CD8-positive, alpha-beta memory T cell (primary cell): ENCODE measurements at places on chromosomes 7 and 10. TPM values are rescaled to one million over a fixed set of nuclear protein-coding genes. Genes with fewer than 3 reads are reported as not detected.

DNA sequence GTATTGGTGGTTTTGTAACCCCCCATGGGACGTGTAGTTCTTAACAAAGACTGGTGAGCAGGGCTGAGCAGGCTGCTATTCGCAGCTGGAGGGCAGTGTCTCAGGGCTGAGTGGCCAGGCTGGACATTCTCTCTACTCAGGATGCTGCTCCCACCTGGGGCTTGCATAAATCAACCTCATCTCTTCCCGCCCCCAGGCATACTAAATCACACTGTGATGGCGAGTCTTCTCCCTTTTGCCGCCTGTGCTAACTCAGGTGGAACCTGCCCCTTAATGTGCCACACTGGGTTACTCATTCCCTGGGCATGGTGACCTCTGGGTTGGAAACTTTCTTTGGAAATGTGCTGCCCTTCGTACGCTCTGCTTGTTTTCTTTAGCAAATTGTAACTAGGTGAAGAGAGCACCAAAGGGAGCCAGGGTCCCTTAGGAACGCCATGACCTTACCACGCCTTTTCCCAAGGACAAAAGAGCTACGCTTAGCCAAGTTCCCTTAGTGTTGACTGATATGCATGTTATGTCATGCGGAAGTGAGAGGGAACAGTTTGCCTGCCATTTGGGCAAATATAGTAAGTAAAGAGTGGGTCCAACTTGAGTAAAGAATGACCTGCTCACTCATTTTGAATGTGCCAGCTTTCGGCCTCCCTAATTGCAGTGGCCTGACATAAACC is 40.4 kb upstream of the COBL start:
- no peaks in the 10 kb centered on the region for H3K4me1 ChIP-seq
- no peak for DNase-seq
- H3K27me3 ChIP-seq = no peaks in the 10 kb centered on the region
- no peak overlapping the region for H3K27ac ChIP-seq

The FXYD4 gene
- total RNA-seq = not detected

The ATRNL1 gene
- total RNA-seq = not detected

DNA sequence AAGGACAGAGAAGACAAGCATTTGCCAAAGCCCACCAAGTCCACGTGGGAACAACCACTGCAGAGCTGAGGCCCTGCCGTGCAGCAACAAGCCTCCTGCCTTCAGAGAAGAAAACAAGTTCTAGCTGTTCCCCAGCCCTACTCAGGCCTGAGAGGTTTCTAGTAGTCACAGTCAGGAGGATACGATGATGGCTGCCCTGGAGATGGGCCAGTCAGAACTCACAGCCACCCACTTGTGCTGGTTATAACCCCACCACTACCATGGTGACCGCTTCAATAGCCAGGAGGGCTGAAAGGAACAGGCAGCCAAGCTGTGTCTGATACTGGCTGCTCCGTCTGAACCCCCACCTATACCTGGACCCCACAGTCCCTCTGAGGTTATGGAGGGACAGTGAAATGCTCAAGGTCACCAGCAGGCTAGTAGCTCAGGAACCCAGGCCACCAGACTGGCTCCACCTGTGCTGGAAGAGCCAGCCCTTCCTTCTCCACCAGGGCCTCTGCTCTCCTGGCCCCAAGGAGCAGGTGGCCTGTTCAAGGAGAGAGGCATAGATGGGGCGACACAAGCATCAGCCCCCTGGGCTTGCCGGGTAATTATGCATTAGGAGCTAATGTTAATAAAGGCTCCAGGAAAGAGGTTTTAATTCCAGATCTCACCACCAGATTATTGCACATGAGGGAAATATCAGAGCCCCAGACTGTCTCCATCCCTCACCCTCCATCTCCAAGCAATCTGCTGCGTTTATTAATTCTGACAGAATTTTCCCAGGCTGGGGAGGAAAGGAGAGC is 125.8 kb upstream of the PCBD1 start:
- no peaks in the 10 kb centered on the region for H3K4me1 ChIP-seq
- no peak overlapping the region for H3K4me3 ChIP-seq
- H3K27me3 ChIP-seq = no peaks in the 10 kb centered on the region
- H3K36me3 ChIP-seq = no peaks in the 10 kb centered on the region

GRCh38 chr10:14873090-14873760 is 5.4 kb upstream of the SUV39H2 start:
- H3K27me3 ChIP-seq = no peaks in the 10 kb centered on the region
- H3K4me1 ChIP-seq = peaks cover 12% of the 10 kb centered on the region
- H3K4me3 ChIP-seq = no peak overlapping the region
- DNase-seq = no peak

DNA sequence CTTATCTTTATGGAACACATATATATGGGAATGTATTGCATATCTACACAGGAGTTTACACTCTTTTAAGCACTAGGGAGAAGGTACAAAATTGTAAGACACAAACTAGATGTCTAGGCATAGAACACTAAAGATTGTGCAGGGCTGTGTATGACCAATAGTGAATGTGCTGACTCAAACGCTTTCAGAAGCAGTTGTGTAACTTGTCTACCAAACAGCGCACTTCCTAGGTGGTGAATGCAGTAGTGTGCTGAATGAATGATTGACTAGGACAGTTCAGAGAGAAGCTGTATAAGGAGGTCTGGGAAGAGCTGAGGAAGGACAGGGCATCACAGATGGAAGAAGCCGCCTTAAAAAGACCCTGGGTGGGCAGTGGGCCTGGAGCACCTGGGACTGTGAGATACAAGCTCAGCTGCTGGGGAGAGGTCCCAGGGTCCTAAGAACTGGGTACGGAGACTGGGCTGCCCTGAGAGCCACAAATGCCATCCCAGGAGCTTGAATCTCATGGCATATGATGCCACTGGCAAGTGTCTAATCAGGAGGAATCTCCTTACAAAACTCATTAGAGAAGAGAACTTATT is 14.2 kb downstream of the CLRN3 start:
- no peaks in the 10 kb centered on the region for H3K36me3 ChIP-seq
- H3K4me3 ChIP-seq = no peak overlapping the region
- no peaks in the 10 kb centered on the region for H3K27me3 ChIP-seq
- no peak for DNase-seq
- H3K4me1 ChIP-seq = no peaks in the 10 kb centered on the region
- no peak overlapping the region for H3K27ac ChIP-seq

GRCh38 chr10:103276896-103277712 is at the start of gene INA:
Gene INA, plus strand, starts transcription at chr10:103277138. Its CDS starts 74 bp downstream, at chr10:103277212.
- no peak for DNase-seq
- peaks cover 19% of the 10 kb centered on the region for H3K27me3 ChIP-seq
- H3K27ac ChIP-seq = no peak within 1 kb of the TSS
- H3K36me3 ChIP-seq = no peaks in the 10 kb centered on the region
- no peaks in the 10 kb centered on the region for H3K4me1 ChIP-seq

GRCh38 chr7:70719125-70719524 is 412.8 kb upstream of the GALNT17 start:
- no peak overlapping the region for H3K4me3 ChIP-seq
- no peak overlapping the region for H3K27ac ChIP-seq
- no peaks in the 10 kb centered on the region for H3K4me1 ChIP-seq
- no peak for DNase-seq
- no peaks in the 10 kb centered on the region for H3K27me3 ChIP-seq
- H3K36me3 ChIP-seq = no peaks in the 10 kb centered on the region

The LRRC17 gene
- not detected for total RNA-seq

- H3K4me1 ChIP-seq = no peaks in the 10 kb centered on the region
- H3K27me3 ChIP-seq = no peaks in the 10 kb centered on the region
- H3K36me3 ChIP-seq = no peaks in the 10 kb centered on the region
- no peak for DNase-seq
- H3K4me3 ChIP-seq = no peak overlapping the region
- no peak overlapping the region for H3K27ac ChIP-seq
Measured at GRCh38 chr10:24256619-24257107, 47.7 kb downstream of the KIAA1217 start.

The FAM25A gene
- not detected for total RNA-seq

DNA sequence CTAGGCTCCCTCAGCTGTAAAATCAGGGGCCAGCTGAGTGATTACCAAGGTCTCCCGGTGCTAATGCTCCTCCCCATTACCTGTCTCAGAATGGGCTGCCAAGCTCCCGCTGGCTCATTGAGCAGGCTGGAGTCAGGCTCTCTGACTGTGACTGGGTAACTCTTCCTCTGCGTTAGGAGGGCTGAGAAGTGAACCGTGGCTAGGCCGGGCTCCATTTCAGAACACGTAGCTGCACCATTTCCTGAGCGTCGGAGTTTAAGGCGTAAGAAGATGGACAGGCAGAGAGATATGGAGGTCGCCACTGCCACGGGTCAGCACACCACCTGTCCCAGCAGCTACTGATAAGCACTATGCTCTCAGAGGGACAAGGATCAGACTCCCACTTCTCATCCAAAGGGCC is 250.3 kb downstream of the TCERG1L start:
- no peaks in the 10 kb centered on the region for H3K4me1 ChIP-seq
- DNase-seq = no peak
- H3K36me3 ChIP-seq = no peaks in the 10 kb centered on the region
- no peak overlapping the region for H3K27ac ChIP-seq
- H3K27me3 ChIP-seq = no peaks in the 10 kb centered on the region
- H3K4me3 ChIP-seq = no peak overlapping the region

- no peaks in the 10 kb centered on the region for H3K27me3 ChIP-seq
- H3K4me1 ChIP-seq = no peaks in the 10 kb centered on the region
- H3K36me3 ChIP-seq = no peaks in the 10 kb centered on the region
- no peak overlapping the region for H3K27ac ChIP-seq
- H3K4me3 ChIP-seq = no peak overlapping the region
- no peak for DNase-seq
Measured at GRCh38 chr10:91528080-91528479, 104.8 kb downstream of the PPP1R3C start.

- no peak overlapping the region for H3K27ac ChIP-seq
- no peak overlapping the region for H3K4me3 ChIP-seq
- H3K27me3 ChIP-seq = no peaks in the 10 kb centered on the region
- no peaks in the 10 kb centered on the region for H3K4me1 ChIP-seq
- H3K36me3 ChIP-seq = no peaks in the 10 kb centered on the region
- no peak for DNase-seq
Measured at GRCh38 chr10:48215486-48216203, 58.9 kb downstream of the FRMPD2 start.

The CPN1 gene
- not detected for total RNA-seq

The LARP4B gene
- 128 TPM for total RNA-seq

- H3K36me3 ChIP-seq = no peaks in the 10 kb centered on the region
- DNase-seq = no peak
- no peak within 1 kb of the TSS for H3K27ac ChIP-seq
- no peaks in the 10 kb centered on the region for H3K27me3 ChIP-seq
Measured at GRCh38 chr7:135748770-135749169, at the start of gene FAM180A. Gene FAM180A, minus strand, starts transcription at chr7:135748813. Its CDS starts 233 bp downstream, at chr7:135748580.

GRCh38 chr10:126945351-126946030 is 40.3 kb downstream of the DOCK1 start:
- no peak overlapping the region for H3K4me3 ChIP-seq
- no peaks in the 10 kb centered on the region for H3K27me3 ChIP-seq
- no peaks in the 10 kb centered on the region for H3K4me1 ChIP-seq
- H3K27ac ChIP-seq = no peak overlapping the region
- DNase-seq = no peak

GRCh38 chr7:18590744-18591340 is 95.3 kb downstream of the HDAC9 start:
- H3K36me3 ChIP-seq = no peaks in the 10 kb centered on the region
- no peak overlapping the region for H3K4me3 ChIP-seq
- no peak overlapping the region for H3K27ac ChIP-seq
- no peaks in the 10 kb centered on the region for H3K4me1 ChIP-seq
- H3K27me3 ChIP-seq = no peaks in the 10 kb centered on the region

DNA sequence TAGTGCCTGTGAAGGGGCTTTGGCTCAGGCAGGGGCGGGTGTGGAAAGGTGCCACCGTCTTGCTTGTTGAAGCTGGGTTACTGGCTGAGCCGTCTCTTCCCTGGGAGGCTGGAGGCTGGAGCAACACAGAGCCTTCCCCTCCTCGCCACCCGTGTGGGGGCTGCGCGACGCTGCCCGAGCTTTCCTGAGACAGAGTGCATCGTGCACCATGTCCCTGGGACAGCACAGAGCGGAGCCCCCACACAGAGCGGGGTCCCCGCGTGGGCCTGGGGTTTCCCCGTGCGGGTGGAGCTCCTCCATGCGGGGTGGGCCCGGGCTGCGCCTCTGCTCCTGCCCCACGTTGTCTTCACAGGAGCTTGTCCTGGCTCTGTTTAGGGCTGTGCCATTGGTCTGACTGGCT is 69.9 kb downstream of the INPP5A start:
- H3K4me1 ChIP-seq = peaks cover 6% of the 10 kb centered on the region
- H3K27ac ChIP-seq = no peak overlapping the region
- H3K36me3 ChIP-seq = no peaks in the 10 kb centered on the region

- DNase-seq = no peak
- H3K4me1 ChIP-seq = no peaks in the 10 kb centered on the region
- no peak overlapping the region for H3K4me3 ChIP-seq
Measured at GRCh38 chr7:117319181-117319580, 3.7 kb downstream of the WNT2 start.

The KCNIP2 gene
- total RNA-seq = 1.0 TPM

The EEPD1 gene
- 0.66 TPM for total RNA-seq

GRCh38 chr7:120060281-120060680 is 212.7 kb upstream of the KCND2 start:
- no peaks in the 10 kb centered on the region for H3K4me1 ChIP-seq
- H3K36me3 ChIP-seq = no peaks in the 10 kb centered on the region
- H3K27me3 ChIP-seq = no peaks in the 10 kb centered on the region
- no peak for DNase-seq
- no peak overlapping the region for H3K27ac ChIP-seq

DNA sequence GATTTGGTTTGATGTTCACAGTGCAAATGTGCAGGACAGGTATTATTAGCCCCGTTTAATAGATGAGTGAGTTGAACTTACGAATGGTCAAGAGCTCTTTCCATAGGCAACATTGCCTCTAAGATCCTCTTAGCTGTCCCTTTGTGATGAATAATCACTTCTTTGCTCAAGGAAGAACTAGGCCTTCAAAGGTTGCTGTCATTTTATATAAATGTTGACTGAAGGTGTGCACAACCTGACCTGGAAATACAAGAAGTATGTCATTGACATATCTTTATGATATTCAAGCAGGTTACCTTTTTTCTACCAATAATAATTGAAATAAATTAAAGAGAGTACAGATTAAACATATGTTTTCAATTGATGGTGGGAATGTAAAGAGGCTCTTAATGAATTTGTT is 48.5 kb upstream of the GLCCI1 start:
- no peak overlapping the region for H3K27ac ChIP-seq
- DNase-seq = no peak
- no peak overlapping the region for H3K4me3 ChIP-seq
- no peaks in the 10 kb centered on the region for H3K4me1 ChIP-seq

The TMEM196 gene
- not detected for total RNA-seq

DNA sequence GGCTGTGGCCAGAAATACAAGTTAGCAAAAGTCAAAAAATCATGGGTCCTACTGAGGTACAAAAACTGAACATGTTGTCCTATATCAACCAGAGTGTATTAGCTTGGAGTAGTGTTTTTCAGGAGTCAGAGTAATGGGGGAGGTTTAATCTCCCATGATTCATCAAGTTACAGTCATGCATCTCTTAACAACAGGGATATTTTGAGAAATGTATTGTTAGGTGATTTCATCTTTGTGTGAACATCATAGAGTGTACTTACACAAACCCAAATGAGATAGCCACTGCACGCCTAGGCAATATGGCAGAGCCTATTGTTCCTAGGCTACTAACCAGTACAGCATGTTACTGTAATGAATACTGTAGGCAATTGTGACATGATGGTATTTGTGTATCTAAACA is 14.9 kb upstream of the TES start:
- no peaks in the 10 kb centered on the region for H3K4me1 ChIP-seq
- H3K4me3 ChIP-seq = no peak overlapping the region
- DNase-seq = no peak

The ADD3 gene
- 39.4 TPM for total RNA-seq

- no peaks in the 10 kb centered on the region for H3K4me1 ChIP-seq
- H3K4me3 ChIP-seq = no peak overlapping the region
- H3K27me3 ChIP-seq = no peaks in the 10 kb centered on the region
Measured at GRCh38 chr10:117892681-117893220, 154.0 kb downstream of the RAB11FIP2 start.

GRCh38 chr10:131772441-131772840 is 128.4 kb upstream of the PPP2R2D start:
- no peaks in the 10 kb centered on the region for H3K27me3 ChIP-seq
- H3K4me3 ChIP-seq = no peak overlapping the region
- no peak for DNase-seq
- H3K4me1 ChIP-seq = no peaks in the 10 kb centered on the region
- no peaks in the 10 kb centered on the region for H3K36me3 ChIP-seq
